ENCODE measurements at places on chromosomes 13 and 19. TPM values are rescaled to one million over a fixed set of nuclear protein-coding genes. Genes with fewer than 3 reads are reported as not detected.

The AP1M2 gene
- 0.09 TPM for total RNA-seq

The GARIN5A gene
- 0.19 TPM for total RNA-seq

The DIRAS1 gene
- not detected for total RNA-seq

The ACOD1 gene
- total RNA-seq: not detected

The OR4F17 gene
- not detected for total RNA-seq

The CPAMD8 gene
- total RNA-seq: 0.18 TPM

The OR7D2 gene
- total RNA-seq: not detected

The CYP4F22 gene
- not detected for total RNA-seq

The ZNF175 gene
- total RNA-seq: 4.2 TPM

The PCP2 gene
- not detected for total RNA-seq

The CCDC169 gene
- 3.9 TPM for total RNA-seq

The SLC1A6 gene
- total RNA-seq: not detected

The IRGC gene
- not detected for total RNA-seq

The AXL gene
- total RNA-seq: 91.9 TPM

The LGALS7B gene
- not detected for total RNA-seq

The GPR4 gene
- total RNA-seq: 4.2 TPM

The PLK5 gene
- not detected for total RNA-seq

Measured in endothelial cell of coronary artery (primary cell).